Stimulated activated CD4-positive, alpha-beta T cell treated with anti-CD3 and anti-CD28 coated beads, TNF-alpha, amount 100 ng/mL, for 1 hour (primary cell): ENCODE measurements at places on chromosomes 11 and 22.

DNA sequence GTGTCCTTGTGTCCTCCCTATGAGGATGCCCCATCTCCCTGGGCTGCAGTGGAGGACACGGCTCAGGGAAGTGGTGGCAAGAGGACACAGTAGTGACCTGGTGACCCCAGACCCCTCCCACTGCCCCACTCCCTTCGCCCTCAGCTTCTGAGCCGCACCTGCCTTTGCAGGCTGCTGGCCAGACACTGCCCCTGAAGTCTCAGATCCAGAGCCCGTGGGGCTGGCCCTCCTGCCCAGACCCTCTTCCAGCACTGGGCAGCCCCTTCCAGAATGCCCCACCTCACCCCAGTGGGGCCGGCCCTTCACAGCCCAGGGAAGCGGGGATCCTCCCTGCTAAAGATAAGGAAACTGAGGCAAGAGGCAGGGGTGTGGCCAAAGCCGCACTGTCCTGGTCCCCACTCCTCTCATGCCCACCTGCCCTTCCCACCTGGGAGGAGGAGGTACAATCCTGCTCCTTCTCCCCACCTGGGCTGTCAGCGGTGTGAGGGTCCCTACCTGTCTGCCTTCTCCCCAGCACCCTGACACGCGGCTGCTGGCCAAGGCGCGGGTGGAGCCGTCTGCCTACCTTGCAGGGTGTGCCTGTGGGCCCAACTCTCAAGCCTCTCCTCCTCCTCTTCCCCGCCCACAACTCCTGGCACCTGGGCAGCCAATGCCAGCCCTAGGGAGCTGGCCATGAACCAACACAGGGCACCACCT lies 17.3 kb downstream of the TRPM5 start:
- no peak for DNase-seq

- DNase-seq = no peak
Measured at GRCh38 chr11:105092256-105093239, 47.0 kb downstream of the CARD18 start.

DNA sequence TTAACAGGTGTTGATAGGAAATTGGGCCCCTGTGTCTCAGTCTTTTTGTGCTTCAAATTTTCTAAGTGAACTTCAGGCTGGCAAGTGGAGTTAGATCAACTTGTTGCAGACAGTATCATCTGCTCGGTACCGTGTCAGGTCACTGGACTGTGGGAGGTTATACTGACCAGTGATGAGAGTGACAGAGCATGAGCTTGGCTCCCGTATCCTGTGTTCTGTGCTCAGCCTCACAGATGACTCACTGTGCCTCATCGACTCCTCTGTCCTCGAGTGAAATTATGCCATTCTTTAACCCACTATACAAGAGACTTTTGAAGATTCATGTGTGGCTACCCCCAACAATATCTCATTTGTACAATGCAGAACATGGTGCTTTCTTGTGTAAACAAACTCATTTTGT lies 7.9 kb downstream of the GRAP2 start:
- DNase-seq = no peak

DNA sequence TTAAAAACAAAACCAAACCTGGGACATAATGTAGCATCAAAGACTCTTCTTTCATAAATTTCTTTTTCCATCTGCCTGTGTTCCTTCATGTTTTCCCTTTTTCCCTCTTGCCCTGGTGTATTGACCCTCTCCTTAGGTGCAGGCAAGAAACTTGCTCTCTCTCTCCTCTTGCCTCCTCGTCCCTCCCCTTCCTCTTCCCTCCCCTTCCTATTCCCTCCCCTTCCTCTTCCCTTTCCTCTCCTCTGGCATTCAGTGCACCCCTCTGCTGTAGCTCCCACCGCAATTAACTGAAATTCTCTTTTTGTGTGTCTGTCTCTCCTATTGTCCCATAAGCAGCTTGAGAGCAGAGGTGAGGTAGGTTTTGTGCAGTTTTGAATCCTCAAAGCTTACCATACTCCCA lies 49.9 kb downstream of the CSF2RB start:
- no peak for DNase-seq

DNA sequence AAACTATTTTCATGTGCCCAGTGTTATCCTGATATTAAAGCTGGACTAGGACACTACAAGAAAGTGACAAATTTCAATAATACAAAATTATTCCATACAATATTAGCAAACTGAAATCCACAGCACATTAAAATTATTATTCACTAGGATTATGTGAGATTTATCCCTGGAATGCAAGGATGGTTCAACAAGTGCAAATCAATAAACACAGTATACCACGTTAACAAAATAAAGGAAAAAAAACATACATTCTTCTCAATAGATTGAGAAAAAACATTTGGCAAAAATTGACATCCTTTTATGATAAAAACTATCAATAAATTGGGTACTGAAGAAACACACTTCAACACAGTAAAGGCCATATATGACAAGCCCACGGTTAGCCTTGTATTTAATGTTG lies 1758.2 kb upstream of the RAG2 start:
- DNase-seq = no peak

- no peak for DNase-seq
Measured at GRCh38 chr11:87266751-87267150, 229.0 kb downstream of the TMEM135 start.

GRCh38 chr11:26243426-26243825 lies 88.5 kb upstream of the ANO3 start:
- DNase-seq = no peak

- no peak for DNase-seq
Measured at GRCh38 chr11:68843052-68843561, 1.4 kb upstream of the CPT1A start.

DNA sequence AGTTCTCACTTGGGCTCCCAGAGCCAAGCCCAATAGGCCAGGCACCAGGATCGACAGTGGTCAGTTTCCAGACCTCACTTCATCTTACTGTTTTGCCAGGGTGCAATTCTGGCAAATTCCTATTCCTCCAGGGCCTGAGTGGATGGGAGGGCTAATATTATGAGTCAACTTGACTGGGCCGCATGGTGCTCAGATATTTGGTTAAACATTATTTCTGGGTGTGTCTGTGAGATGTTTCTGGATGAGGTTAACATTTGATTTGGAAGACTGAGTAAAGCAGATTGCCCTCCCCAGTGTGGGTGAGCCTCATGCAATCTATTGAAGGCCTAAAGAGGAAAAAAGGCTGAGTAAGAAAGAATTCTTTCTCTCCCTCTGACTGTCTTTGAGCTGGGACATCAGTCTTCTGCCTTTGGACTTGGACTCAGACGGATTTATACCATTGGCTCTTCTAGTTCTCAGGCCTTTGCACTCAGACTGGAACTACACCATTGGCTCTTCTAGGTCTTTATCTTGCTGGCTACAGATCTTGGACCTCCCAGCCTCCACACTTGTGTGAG lies 132.9 kb upstream of the ZBED5 start:
- no peak for DNase-seq

DNA sequence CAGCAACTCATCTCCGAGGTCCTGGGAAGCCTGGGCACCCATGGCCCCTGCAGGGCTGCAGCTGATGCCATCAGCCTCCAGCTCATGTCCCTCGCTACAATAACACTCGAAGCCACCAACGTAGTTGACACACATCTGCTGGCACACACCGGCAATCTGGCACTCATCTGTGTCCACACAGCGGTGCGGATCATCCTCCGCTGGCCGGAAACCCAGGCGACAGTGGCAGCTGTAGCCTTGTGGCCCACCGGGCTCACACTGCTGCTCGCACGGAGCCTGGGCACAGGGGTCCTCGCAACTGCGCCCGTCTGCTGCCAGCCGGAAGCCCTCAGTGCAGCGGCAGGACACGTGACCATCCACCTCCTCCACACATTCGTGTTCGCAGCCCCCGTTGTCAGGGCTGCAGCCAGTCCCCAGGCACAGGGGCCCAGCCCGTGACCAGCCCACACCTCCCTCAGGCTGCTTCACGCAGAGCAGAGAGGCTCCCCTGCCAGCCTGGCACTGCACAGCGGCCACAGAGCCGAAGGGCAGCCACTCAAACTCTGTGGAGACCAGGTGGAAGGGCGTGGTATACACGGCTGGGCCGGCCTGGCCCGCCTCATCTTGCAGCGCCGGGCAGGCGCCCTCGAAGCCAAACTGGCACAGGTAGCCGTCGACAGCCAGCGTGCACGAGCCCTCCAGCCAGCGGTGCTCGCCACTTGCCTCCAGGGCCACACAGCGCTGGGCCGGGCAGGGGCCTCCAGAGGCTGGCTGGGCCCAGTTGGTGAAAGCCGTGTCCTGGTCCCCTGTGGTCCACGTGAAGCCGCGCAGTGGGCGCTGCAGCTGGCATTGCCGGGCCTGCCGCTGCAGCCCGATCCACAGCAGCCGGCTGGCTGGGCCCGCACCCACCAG lies 678 bp downstream of the CD248 start:
- no peak for DNase-seq

DNA sequence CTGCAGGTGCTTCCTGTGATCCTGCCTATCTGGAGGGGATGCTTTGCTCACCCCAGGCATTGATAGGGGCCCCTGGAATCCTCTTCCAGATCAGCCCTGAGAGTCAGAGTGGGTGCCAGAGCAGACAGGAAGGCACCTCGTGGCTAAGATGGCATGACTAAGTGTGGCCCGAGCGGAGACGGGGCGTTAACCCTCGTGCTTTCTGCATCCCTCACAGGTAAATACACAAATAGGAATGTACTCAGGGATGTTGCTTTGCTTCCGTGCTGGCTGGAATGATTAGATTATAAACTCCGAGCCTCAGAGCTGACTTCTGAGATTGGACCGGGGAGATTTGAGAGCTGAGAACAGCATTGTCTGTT lies 312.7 kb upstream of the B3GAT1 start:
- DNase-seq = no peak

- DNase-seq = no peak
Measured at GRCh38 chr11:83047515-83048225, 24.0 kb downstream of the RAB30 start.

DNA sequence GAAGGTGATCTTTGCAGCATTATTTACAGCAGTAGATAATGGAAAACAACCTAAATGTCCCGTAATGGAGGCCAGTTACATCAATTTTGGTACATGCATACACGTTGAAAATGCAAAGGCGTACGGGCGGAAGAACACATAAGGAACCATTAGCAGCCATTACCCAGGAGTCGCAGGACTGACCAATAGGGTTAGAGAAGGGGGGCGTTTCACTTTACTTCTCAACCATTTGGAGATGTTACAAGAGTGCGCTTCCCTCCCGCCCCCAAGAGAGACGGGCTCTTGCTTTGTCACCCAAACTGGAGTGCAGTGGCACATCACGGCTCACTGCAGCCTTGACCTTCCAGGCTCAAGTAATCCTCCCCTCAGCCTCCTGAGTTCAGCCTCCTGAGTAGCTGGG lies 52.8 kb upstream of the SLC35C1 start:
- no peak for DNase-seq
